ENCODE measurements at places on chromosomes 4 and X. TPM values are rescaled to one million over a fixed set of nuclear protein-coding genes. Genes with fewer than 3 reads are reported as not detected.

DNA sequence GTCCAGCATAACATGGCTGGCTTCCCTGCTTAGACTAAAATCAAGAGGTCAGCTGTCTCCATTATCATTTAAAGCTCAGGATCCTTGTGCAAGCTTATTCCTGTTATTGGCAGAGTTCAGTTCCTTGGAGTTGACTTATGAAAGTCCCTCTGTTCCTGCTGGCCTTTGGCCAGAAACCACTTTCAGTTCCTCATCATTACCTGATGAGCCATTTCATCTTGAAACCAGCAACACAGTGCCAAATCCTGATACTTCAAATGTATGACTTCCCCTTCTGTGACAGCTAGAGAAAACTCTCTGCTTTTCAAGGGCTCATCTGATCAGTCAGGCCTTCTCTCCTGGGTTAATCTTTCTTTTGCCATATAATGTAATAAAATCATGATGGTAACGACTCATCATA is 110.6 kb upstream of the FSTL5 start:
- no peak for DNase-seq

GRCh38 chr4:3303923-3304710 is 11.3 kb downstream of the RGS12 start:
- peak; percentile 32 for DNase-seq

DNA sequence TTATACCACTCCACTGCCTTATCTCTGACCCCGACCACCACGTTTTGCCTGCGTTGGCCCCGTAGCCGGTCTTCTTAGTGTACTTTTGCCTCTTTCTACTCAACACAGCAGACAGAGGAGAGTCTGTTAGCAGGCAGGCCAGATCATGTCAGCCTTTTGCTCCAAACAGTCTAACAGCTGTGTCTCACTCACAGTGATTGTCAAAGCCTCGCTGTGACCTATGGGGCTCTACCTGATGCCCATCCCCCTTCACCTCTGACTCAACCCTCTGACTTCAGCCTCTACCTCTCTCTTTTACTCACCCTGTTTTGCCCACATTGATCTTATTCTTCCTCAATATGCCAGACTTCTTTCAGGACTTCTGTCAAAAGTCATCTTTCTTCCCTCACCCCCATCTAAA is 127.1 kb downstream of the TRIML1 start:
- DNase-seq = no peak

DNA sequence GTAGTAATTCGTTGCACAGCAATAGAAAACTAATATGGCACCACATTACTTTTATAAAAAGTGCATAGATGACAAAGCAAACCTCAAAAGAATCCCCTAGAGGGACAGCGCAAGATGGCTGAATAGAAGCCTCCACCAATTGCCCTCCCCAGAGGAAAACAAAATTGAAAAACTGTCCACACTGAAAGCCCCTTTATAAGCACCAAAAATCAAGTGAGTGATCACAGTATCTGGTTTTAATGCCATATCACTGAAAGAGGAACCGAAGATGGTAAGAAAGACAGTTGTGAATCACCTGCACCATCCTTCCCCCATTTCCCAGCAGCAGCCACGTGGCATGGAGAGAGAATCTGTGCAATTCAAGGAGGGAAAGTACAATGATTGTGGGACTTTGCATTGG is 522.2 kb downstream of the GLUD2 start:
- DNase-seq = no peak

DNA sequence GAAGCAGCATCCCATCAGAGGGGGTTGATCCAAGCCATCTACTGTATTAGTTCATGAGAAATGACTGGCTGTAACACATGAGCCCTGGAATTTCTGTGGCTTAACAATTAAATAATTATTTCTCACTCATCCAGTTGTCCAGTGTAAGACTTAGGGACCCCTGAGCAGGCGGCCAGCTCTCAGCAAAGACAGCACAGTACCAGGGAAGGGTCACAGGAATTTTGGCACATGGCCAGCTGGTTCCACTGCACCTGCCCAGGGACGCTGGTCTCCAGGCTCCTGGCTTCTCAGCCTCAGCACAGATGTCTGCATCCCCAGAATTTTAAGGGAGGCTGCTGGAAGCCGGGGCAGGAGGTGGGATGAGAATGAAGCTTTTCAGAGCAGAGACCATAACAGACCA is 93.7 kb upstream of the DHRSX start:
- no peak for DNase-seq

GRCh38 chr4:6262176-6262575 is 7.5 kb upstream of the WFS1 start:
- no peak for DNase-seq

- no peak for DNase-seq
Observed at GRCh38 chrX:9189286-9189685, 155.4 kb upstream of the FAM9B start.

DNA sequence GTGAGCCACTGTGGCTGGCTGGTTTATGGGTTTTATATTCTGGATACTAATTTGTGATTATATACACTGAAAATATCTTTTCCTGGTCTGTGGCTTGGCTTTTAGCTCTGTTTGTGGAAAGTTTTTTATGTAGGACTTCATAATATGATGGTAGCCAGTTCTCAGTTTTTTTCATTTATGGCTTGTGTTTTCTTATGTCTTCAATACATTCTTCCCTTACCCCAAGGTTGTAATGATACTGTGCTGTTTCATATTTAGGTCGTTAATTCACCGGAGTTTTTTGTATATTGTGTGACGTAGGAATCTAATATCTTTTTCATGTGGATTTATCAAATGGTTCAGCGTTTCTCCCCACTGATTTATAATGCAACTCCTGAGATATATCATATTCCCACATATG is 6.6 kb downstream of the ZFX start:
- DNase-seq = no peak

DNA sequence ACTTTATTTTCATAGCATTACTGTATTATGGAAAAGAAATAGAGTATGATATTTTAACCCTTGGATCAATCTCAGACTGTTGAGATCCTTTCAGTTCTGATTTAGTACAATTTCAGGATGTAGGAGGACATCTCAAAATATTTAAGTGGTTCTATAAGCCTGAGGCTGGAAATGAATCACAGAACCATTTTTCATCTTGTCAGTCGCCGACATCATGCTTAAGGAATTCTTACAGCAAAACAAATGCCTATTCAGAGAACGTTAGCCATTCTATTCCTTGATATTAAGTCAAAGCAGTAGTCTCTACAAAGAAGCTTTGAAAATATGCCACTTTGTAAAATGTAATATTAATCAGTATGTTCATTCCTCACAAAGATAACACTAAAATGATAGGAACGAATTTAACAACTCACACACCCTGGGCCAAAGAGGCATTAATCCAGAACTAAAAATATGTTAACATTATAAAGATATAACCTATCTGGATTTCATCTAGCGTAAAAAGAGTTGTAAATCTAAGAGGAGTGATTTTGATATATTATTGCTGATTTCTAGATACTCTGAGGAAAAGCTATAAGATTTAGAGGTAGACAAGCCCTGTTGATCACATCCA is 152.0 kb downstream of the GASK1B start:
- DNase-seq = no peak

- DNase-seq = no peak
Observed at GRCh38 chr4:145181091-145181501, 707 bp upstream of the OTUD4 start.

FGB gene
- total RNA-seq = not detected

BMX gene
- 4.2 TPM for total RNA-seq

BRS3 gene
- not detected for total RNA-seq

MAGEA12 gene
- not detected for total RNA-seq

DUSP9 gene
- total RNA-seq = 0.13 TPM

CASP3 gene
- total RNA-seq = 17.6 TPM
